Psoas muscle (tissue), 8 donors: ENCODE measurements at places on chromosomes 11 and 22. TPM values are rescaled to one million over a fixed set of nuclear protein-coding genes. Genes with fewer than 3 reads are reported as not detected.

- peak overlapping the region; percentile 86 for H3K27ac ChIP-seq
- no peaks in the 10 kb centered on the region for H3K27me3 ChIP-seq
- peaks cover 6% of the 10 kb centered on the region for H3K36me3 ChIP-seq
- peak overlapping the region; percentile 97 for H3K4me3 ChIP-seq
- no peak for DNase-seq
These were observed 13.5 kb downstream of the SSH3 start for GRCh38 chr11:67316882-67317204.

- no peaks in the 10 kb centered on the region for H3K4me1 ChIP-seq
- no peak for DNase-seq
- no peak overlapping the region for H3K27ac ChIP-seq
- H3K27me3 ChIP-seq = no peaks in the 10 kb centered on the region
- H3K4me3 ChIP-seq = no peak overlapping the region
- H3K36me3 ChIP-seq = no peaks in the 10 kb centered on the region
These were observed 950.9 kb upstream of the CHORDC1 start for GRCh38 chr11:91173701-91174100.

- no peaks in the 10 kb centered on the region for H3K4me1 ChIP-seq
- no peak overlapping the region for H3K4me3 ChIP-seq
- H3K36me3 ChIP-seq = no peaks in the 10 kb centered on the region
- DNase-seq = no peak
- H3K27me3 ChIP-seq = peaks cover 26% of the 10 kb centered on the region
- H3K27ac ChIP-seq = no peak overlapping the region
These were observed 36.2 kb upstream of the FGF3 start for GRCh38 chr11:69855421-69855820.

GRCh38 chr11:7840578-7840977, 43.8 kb upstream of the OR5P2 start:
- H3K4me3 ChIP-seq = no peak overlapping the region
- no peaks in the 10 kb centered on the region for H3K27me3 ChIP-seq
- no peaks in the 10 kb centered on the region for H3K36me3 ChIP-seq
- no peaks in the 10 kb centered on the region for H3K4me1 ChIP-seq
- H3K27ac ChIP-seq = no peak overlapping the region

DNA sequence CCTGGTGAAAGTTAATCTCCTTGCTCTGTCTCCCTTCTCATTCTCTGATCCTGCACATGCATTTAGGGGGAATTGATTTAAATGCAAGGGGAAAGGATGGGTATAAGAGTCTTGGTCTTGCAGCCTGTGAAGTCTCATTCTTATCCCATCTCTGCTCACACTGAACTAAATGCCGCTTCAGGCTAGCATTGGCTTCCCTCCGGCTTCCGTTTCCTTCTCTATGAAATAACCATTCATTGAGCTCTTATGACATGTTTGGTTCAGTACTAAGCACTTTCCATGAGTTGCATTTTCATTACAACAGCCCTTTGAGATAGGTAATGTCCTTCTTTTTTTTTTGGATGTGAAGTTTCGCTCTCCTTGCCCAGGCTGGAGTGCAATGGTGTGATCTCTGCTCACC, 5.6 kb downstream of the ZBTB16 start:
- H3K27ac ChIP-seq = peak overlapping the region; percentile 99
- no peak for DNase-seq
- peaks cover 43% of the 10 kb centered on the region for H3K36me3 ChIP-seq
- no peaks in the 10 kb centered on the region for H3K27me3 ChIP-seq

DNA sequence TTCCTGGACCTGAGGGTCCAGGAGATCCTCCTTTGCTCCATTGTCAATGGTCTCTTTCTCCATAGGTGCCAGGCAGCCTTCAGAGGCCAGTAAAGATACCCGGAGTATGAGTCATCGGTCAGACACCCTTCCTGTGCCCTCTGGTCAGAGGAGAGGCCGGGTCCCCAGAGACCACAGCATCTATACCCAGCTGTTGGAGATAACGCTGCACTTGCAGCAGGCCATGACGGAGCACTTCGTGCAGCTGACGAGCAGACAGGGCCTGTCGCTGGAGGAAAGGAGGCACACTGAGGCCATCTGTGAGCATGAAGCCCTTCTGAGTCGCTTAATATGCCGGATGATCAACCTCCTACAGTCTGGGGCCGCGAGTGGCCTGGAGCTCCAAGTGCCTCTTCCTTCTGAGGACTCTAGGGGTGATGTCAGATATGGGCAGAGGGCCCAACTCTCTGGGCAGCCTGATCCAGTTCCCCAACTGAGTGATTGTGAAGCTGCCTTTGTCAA, at the start of gene ACCSL:
ACCSL (plus strand) TSS at position 51 of the 501 bp plus-strand sequence; CDS start at position 107, 56 bp downstream.
- H3K27ac ChIP-seq = no peak within 1 kb of the TSS
- H3K4me1 ChIP-seq = no peaks in the 10 kb centered on the region

DNA sequence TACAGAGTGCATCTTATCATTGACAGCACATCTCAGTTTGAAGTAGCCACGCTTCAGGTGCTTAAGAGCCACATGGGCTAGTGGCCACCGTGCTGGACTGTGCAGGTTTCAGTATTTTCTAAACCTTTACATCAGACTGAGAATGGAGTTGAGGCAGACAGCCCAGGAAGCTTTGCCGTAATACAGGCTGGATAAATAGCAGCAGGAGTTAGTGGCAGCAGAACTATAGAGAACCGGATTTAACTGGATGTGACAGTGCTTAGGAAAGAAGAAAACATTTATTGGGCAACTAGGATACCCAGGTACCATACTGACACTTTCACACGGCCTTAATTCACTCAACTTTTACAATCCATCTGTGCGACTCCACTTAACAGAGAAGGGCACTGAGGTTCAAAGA, 145.5 kb downstream of the LARGE1 start:
- H3K36me3 ChIP-seq = no peaks in the 10 kb centered on the region
- no peak overlapping the region for H3K4me3 ChIP-seq
- H3K27me3 ChIP-seq = no peaks in the 10 kb centered on the region
- DNase-seq = no peak

DNA sequence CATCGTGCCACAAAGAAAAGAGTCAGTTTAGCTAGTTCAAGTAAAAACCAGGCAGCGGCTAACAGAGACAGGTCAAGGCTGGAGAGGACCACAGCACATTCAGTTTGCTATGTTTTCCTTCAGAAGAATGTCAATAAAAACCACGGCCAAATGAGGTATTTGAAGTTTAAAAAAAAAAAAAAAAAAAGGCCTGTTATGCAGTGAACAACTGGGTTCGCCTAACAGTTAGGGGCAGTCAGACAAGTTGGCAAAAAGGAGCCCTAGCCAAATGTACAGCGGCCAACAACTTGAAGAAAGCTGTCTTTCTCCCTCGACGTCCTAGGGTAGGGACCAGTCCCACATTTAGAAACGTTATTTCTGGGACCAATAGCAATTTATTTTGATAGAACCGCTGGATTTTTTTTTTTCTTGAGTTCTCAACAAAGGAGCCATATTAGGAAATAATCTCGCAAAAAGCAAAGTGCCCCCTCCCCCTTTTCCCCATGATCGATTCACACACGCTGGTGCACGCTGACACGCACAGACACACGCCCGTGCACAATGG, 237.8 kb downstream of the TTC28 start:
- H3K4me3 ChIP-seq = peak overlapping the region; percentile 79
- peaks cover 62% of the 10 kb centered on the region for H3K4me1 ChIP-seq
- no peaks in the 10 kb centered on the region for H3K36me3 ChIP-seq
- no peak for DNase-seq
- H3K27ac ChIP-seq = peak overlapping the region; percentile 79

DNA sequence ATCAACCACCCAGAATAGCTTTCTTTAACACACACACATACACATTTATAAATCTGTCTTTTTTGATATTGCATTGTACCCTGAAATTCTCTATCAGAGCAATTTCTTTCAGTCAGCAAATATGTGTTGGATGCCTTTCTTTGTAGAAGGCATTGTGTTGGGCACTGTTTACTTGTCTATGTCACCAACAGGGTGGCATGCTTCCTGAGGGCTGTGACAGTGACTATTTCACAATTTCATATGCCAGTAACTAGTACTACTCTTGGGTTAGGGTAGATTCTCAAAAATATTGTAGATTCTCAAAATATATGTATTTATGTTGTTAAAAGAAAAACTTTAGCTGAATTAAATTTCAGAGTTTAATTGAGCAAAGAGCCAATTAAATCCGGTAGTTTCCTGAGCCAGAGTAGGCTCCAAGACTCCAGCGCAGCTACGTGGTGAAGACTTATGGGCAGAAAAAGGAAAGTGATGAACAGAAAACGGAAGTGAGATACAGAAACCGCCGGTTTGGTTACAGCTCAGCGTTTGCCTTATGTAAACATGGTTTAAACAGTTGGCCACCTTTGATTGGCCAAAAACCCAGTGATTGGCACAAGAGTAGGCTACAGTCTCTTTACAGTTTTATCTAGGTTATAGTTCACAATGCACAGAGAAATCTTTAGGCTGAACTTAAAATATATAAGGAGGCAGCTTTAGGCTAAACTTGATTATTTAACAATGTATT, 723.3 kb downstream of the NTM start:
- DNase-seq = no peak
- H3K36me3 ChIP-seq = no peaks in the 10 kb centered on the region
- H3K4me1 ChIP-seq = no peaks in the 10 kb centered on the region
- H3K27ac ChIP-seq = no peak overlapping the region

DNA sequence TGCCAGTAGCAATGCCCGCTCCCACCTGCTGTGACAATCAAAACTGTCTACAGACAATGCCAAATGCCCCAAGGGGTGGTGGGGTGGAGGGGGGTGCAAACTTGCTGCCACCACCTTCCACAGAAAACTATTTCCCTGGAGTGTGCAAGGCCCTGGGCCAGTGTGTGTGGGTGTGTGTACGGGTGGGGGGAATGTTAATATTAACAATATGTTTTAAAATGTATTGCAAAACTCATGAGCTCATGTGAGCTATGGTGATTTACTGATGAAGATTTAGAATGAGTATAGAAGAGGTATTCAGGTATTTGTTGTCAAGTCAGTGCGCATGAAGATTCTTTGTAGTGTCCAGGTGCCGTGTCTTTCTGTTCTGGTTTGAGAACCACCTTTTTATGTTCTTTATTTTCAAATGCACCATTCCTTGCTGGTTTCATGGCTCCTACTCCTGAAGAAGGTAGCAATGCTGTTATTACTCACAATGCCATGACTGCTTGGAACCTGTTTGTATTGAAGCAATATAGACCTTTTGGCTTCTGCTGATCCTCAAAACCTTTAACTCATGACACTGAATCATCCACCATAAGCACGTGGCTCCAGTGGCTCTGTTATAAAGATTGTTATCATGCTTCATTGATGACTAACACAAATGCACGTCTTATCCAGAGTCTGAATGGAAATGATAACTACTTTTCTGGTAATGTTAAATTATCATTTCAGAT, 29.9 kb upstream of the AQP11 start:
- DNase-seq = no peak
- H3K36me3 ChIP-seq = no peaks in the 10 kb centered on the region
- H3K4me1 ChIP-seq = no peaks in the 10 kb centered on the region
- H3K4me3 ChIP-seq = no peak overlapping the region

GRCh38 chr22:39553429-39553828, 17.1 kb upstream of the CACNA1I start:
- H3K4me1 ChIP-seq = peaks cover 3% of the 10 kb centered on the region
- peaks cover 21% of the 10 kb centered on the region for H3K27me3 ChIP-seq
- no peak for DNase-seq
- no peak overlapping the region for H3K4me3 ChIP-seq

GRCh38 chr11:107785401-107785800, 73.2 kb downstream of the SLC35F2 start:
- no peaks in the 10 kb centered on the region for H3K4me1 ChIP-seq
- DNase-seq = no peak
- no peaks in the 10 kb centered on the region for H3K27me3 ChIP-seq
- H3K27ac ChIP-seq = no peak overlapping the region
- H3K36me3 ChIP-seq = no peaks in the 10 kb centered on the region
- no peak overlapping the region for H3K4me3 ChIP-seq

DNA sequence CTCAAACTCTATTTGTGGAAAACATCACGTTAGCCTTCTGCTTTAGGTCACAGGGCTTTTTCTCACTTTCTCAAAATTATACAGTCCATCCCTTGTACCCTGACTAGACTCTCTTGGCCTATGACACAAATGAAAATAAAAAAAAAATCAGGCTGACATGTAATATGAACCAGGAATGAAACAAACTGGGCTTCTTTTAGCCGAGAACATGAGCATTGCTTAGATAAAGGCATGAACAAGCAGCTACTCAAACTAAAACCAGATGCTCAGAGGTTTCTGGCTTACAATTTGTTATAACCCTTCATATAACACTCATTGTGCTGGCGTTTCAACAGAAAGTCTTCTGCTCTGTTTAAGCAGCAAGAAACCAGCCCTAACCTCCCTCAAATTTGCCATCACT, 265.5 kb upstream of the NARS2 start:
- H3K4me1 ChIP-seq = no peaks in the 10 kb centered on the region
- H3K27ac ChIP-seq = no peak overlapping the region

DNA sequence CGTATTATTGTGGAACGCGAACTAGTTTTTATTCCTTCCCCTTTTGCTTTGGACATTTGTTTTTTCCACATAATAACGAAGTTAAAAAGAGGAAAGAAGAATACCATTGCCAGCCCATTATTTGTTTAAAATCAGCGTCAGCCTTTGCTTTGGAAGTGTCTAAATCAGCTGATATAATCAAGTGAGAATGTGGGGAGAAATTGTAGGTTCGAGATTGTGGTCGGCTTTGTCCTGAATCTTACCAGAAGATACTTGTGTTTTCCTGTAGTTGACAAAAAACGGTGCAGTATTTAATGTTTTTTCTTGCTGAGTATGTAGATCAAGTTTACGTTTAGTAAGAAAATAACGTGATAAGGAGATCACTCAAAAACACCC, 935 bp downstream of the ZNF143 start:
- no peaks in the 10 kb centered on the region for H3K27me3 ChIP-seq
- no peak for DNase-seq
- peaks cover 14% of the 10 kb centered on the region for H3K4me1 ChIP-seq
- peak overlapping the region; percentile 98 for H3K27ac ChIP-seq
- H3K36me3 ChIP-seq = no peaks in the 10 kb centered on the region
- H3K4me3 ChIP-seq = peak overlapping the region; percentile 79

TESMIN gene
- total RNA-seq = 0.24 TPM

PICK1 gene
- 11.9 TPM for total RNA-seq

DEUP1 gene
- total RNA-seq = not detected

RAB3IL1 gene
- total RNA-seq = 5.0 TPM

TMPRSS5 gene
- 1.1 TPM for total RNA-seq

ART1 gene
- 31.0 TPM for total RNA-seq

PHF21A gene
- total RNA-seq = 17.2 TPM

VPREB3 gene
- 0.85 TPM for total RNA-seq
